ENCODE measurements at places on chromosomes 2 and 18. TPM values are rescaled to one million over a fixed set of nuclear protein-coding genes. Genes with fewer than 3 reads are reported as not detected.
A peak's percentile ranks its signal among the peaks of the same experiment; 100 is the strongest.

DNA sequence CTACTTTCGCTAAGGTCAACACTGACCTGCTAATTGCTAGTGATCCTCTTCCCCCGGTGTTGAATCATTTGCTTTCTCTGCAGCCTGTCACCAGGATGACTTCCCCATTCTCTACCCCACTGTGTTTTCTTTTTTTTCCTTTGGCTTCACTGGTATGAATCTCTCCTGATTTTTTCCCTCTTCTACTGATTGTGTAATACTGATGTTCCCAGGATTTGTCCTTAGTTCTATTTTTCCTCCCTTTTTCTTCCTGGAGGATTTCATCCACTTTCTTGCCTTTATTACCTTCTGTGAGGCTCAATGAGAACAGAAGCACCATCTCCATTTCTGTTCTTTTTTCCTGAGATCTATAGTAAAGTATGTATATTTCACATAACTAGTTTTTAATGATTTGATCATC, 14.1 kb upstream of the MSH2 start:
- no peak for DNase-seq

TRIM54 gene
- not detected for total RNA-seq

DNA sequence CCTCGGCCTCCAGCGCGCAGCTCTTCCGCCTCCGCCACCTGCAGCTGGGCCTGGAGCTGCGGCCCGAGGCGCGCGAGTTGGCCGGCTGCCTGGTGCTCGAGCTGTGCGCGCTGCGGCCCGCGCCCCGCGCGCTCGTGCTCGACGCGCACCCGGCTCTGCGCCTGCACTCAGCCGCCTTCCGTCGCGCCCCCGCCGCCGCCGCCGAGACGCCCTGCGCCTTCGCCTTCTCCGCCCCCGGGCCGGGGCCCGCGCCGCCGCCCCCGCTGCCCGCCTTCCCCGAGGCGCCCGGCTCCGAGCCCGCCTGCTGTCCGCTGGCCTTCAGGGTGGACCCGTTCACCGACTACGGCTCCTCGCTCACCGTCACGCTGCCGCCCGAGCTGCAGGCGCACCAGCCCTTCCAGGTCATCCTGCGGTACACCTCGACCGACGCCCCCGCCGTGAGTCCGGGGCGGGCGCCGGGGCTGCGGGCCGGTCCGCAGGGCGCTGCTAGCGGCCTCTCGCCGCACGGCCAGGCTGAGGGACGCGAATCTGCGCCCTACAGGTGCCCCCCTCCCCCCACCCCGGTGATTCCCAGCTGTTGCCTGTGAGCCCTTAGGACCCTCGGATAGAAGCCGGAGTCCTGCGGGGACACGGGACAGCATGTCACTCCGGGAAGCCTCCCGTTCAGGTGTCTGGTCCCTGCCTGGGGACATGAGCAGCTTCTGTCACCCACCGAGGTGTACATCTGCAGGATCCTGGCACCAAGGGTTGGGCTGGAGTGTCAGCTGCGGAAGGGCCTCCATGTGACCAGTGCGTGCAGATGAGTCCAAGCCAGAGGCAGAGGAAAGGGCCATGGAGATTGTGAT, 616 bp downstream of the RNPEPL1 start:
- peak; percentile 72 for DNase-seq

- DNase-seq: no peak
Measured at GRCh38 chr2:237291138-237291792, 122.7 kb downstream of the COL6A3 start.

DIS3L2 gene
- 70.9 TPM for total RNA-seq

DNA sequence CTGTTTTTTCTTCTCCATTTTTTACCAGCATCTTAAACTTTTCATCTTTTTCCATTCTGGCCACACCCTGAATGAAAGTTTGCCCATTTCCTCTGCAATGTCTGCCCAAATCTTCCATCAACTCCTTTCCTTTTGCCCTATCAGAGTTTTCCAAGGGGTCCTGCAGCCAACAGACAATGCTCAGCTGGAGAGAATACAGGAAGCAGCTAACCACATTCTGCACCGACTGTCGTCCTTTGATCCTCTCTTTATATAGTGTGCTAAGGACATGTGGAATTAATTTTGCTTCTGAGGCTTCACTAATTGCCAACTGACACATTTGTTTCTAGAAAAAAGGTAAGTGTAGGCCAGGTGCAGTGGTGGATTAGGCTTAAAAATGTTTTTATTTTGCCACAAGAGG, 50.5 kb upstream of the DLX2 start:
- no peak for DNase-seq

- no peak for DNase-seq
Measured at GRCh38 chr2:85774126-85774978, 20.6 kb downstream of the ATOH8 start.

SERPINB13 gene
- total RNA-seq: not detected

GRCh38 chr18:12394428-12394827, 13.3 kb upstream of the PRELID3A start:
- no peak for DNase-seq

DNA sequence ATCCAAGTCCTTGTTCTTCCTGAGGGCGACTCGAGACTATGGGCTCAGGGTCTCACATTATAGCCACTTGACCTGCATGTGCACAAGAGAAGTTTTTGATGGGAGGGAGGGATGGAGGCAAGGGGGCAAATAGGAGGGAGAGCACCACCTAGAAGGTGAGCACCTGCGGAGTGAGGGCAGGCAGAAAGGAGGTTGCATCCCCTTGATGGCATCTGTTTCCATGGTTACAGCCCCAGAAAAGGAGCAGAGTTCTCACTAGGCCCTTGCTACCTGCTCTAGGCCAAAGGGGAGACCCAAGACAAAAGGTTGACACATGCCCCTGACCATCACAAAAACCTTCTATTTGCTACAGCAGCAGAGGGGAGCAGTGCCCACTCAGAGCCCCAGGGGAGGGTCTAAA, 131.5 kb upstream of the SERTAD2 start:
- no peak for DNase-seq

FIGN gene
- not detected for total RNA-seq

UGT1A8 gene
- not detected for total RNA-seq

DNA sequence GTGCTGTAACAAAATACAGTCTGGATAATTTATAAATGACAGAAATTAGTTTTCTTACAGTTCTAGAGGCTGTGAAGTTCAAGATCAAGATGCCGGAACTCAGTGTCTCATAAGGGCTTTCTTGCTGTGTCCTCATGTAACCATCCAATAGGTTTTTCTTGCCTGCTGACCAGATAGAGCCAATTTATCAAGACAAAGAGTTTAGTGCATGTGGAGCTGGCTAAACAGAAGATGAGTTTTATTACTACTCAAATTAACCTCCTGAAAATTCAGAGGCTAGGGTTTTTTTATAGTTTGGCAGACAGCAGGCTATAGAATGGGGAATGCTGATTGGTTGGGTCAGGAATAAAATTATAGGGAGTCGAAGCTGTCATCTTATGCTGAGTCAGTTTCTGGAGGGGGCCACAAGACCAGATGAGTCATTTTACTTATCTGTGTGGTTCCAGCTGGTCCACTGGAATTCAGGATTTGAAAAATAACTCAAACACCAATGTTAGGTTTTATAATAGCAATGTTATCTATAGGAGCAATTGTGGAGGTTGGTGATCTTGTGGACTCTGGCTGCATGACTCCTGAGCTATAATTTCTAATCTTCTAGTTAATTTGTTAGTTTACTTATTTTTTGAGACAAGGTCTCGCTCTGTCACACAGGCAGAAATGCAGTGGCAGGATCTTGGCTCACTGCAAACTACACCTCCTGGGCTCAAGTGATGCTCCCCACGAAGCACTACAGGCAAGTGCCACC, 3.2 kb upstream of the PDK1 start:
- DNase-seq: no peak

RTP5 gene
- total RNA-seq: 1.2 TPM

DNA sequence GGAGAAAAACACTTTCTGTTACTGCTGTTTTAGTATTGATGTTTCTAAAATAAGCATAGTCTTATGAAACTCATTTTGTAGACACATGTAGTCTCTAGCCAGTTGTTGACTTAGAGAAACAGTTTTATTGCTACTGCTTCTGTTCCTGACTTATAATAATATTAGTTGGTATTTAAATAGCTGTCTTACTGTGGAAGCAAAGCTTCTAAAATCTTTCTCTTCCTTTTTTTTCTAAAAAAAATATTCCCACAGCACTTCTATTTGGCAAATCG, 121.8 kb downstream of the MTX2 start:
- no peak for DNase-seq

DNA sequence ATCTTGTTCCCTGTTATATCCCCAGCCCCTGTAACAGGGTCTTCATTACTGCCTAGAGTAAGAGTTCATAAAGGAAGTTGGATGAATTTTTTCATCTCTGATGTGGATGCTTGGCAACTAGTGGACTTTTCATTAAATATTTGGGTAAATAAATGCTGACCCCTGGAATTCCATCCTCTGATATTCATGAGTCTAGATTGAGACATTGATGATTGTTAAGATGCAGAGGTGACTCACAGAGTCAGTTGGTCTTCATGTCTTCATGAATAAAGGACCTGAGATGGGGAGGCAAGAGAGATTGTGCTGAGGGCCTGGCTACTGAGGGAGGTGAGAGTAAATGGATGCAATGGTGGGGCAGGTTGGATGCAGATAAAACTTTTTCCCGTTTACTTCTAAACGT, 132.7 kb upstream of the NT5C1B start:
- DNase-seq: no peak

- no peak for DNase-seq
Measured at GRCh38 chr2:71560638-71561011, 107.3 kb downstream of the DYSF start.

DNA sequence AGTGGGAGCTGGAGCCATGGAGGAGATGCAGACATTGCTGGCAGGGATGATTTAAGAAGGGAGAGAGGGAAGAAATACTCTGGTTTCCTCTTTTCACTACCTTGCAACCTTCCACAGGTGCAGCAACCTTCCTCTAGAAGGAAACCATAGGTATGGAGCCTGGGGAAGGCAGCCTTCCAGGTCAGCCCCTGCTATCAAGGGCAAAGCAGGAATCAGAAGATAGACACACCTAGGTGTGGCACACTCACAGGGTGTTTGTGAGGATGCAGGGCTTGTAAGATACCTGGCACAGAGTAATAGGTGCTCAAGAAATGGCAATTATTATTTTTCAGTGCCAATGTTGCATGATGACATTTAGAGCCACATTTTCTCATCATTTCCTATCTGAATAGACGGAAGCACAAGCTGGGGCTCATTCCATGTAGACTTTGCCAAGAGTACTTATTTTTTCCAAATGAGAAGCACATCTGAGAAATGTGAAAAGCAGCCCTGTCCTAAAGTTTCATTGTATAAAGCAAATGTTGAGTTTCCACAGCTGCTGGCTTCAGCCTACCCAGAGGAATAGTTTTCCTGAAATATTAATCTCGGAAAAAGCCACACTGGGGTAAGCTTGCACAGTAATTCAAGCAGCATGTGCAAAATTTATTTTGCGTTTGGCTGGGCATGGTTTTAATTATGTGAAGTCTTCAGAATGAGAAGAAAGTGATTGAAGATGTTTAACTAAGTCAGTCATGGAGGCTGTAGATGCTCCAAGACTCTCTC, 20.6 kb downstream of the EVA1A start:
- no peak for DNase-seq

All from T-cell (primary cell).